ENCODE measurements at places on chromosomes 2 and 18.

DNA sequence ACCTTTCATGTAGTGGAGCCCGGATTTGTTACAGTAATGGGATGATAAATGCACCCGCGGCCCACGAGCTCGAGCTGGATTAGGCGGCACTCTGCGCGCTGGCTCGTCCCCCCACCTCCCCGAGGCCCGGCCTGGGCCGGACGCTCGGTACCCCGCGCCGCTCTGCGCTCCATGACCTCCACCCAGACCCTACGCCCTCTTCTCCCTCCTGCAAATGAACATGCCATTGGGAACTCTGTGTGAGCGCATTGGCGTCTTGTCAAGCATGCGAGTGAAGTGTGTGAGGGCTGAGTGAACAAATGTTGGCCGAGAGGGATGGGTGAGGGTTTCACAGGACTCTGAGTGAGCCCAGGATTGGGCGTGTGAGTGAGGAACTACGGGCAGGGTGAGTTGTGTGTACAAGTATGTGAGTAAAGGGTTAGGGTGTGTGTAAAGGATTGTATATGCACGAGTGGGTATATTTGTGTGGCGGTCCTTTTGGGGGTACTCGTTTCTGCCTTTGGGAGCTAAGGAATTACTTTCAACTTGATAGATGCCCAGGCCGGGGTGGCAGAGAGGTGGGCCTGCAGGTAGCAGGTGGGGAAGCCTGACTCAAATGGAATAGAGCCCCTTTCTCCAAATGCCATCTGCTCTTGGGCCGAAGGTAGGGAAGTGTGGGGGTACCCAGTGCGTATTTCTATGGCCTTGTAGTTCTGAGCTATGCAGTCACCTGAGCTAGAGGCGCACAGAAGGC is 2.9 kb upstream of the EN1 start:
- DNase-seq: no peak

- no peak for DNase-seq
These were observed 35.2 kb downstream of the HS1BP3 start for GRCh38 chr2:20615466-20616241.

- no peak for DNase-seq
These were observed 15.7 kb downstream of the COL5A2 start for GRCh38 chr2:189163889-189164288.

DNA sequence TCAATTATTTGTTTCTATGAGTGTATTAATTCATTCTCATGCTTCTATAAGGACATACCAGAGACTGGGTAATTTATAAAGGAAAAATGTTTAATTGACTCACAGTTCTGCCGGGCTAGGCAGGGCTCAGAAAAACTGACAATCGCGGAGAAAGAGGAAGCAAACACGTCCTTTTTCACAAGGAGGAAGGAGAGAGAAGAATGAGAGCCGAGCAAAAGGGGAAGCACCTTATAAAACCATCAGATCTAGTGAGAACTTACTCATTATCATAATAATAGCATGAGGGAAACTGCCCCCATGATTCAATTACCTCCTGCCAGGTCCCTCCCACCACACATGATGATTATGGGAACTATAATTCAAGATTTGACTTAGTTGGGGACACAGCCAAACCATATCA is 294.0 kb downstream of the DSC3 start:
- DNase-seq: no peak

DNA sequence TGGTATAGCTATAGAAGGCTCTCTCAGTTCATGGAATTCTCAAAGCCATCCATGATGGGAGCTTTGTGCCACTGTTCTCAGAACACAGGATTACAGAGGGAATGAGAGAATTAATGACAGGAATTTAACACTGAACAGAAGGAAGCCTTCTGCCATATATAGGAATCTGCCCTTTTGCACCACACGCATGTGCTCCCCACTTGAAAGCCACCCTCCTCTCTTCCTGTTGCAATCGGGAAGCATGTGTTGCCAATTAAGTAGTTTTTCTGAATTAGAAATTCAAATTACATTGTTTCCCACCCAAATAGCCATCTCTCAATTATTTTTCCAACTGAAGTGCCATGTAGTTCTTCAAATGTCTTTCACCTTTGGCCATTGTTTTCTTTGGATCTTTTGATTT is 71.3 kb downstream of the C1D start:
- no peak for DNase-seq

- no peak for DNase-seq
These were observed 110.0 kb upstream of the ZEB2 start for GRCh38 chr2:144629935-144630334.

DNA sequence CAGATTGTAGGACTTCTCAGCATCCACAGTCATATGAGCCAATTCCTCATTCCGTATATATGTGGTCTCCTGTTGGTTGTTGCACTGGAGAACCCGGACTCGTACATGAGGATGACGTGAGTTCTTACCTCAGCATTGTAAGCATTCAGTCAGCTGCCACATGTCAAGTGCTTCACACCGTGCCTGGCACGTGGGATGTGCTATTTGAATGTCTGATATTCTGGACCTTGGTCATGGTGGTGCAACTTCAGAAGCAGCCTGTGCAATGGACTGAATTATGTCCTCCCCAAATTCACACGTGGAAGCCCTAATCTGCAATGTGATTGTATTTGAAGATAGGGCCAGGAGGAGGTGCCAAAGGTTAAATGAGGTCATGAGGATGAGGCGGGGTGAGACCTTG is 32.1 kb downstream of the PTGR3 start:
- no peak for DNase-seq

Data from NCI-H187 treated with DMSO at 0.1 percent for 48 hours (cell line).